ENCODE measurements at places on chromosomes 12 and 14.

DNA sequence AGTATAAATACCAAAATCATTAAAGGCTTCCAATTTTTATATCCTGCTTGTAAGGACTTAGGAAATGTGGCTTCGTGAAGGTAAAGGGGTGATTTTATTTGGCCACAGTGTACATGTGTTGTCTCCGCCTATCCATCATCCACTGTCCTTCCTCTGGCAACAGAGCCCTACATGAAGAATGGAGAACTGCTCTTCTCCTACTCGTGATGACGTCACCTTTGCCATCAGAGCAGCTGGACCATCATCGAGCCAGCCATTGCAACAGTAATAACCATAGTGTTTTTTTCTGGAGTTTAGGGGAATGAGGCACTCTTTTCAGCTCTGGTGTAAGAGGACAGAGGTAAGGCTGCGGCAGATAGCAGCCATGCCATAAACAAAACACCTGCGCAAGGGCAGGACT, 19.2 kb downstream of the ITPR2 start:
- no peak for DNase-seq

GRCh38 chr12:46692606-46693005, 133.2 kb downstream of the SLC38A4 start:
- DNase-seq = no peak

DNA sequence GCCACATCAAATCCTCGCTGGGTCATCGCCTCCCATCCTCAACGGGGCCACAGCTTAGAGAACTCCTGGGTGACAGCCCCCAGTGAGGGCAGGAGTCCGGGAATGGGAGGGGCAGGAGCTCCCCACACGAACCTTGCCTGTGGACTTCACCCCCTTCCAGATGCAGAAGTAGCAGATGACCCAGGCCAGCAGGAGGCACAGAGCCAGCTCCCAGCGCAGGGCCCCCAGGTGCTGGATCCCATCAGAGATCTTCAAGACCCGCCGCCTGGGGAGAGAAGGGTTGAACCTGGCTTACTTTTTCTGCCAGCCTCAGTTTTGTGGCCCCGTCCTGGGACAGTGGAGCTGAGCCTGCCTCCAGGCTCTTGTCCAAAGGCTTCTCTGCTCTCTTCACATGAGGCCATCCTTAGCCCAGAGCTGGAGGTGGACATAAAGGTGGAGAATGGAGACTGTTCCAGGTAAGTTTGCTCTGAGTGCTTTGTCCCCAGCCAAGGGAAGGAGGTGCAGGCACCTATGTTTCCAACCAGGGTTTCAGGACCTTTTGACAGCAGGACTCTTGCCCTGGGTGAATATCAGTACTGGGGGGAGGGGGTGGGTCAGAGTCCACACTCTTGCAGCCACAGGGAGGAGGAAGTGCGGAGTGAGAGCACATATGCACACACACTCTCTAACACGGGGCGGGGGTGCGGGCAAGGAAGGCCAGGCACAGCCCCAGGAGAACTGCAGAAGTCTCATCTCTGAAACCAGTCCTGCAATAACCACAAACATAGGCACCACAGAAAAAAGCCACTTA, 23.3 kb upstream of the SLC6A12 start:
- no peak for DNase-seq

DNA sequence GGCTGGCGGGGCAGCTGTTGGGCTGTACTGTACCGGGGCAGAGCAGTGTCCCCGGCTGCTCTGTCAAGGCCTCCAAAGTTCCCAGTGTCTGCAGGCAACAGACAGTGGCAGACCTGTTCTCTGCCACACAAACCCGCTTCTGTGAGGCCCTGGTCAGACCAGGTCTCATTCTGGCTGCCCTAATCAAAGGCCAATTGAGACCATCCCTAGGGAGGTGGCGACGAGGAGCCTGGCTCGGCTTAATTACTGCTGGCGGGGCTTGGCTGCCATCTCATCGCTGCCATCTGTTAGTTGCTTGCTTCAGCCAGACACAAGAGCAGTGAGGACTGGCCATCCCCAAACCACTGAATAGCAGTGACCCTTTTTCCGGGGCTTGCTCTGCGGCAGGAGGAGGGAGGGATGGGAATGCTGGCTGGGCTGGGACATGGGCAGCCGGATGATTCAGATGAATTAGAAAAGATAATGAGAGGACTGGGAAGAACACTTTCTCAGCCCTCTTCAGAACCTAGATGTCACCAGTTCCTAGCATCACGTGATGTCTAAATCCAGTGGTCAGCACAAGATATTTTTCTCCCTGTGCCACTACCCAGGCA, 24.5 kb downstream of the ERG28 start:
- no peak for DNase-seq

DNA sequence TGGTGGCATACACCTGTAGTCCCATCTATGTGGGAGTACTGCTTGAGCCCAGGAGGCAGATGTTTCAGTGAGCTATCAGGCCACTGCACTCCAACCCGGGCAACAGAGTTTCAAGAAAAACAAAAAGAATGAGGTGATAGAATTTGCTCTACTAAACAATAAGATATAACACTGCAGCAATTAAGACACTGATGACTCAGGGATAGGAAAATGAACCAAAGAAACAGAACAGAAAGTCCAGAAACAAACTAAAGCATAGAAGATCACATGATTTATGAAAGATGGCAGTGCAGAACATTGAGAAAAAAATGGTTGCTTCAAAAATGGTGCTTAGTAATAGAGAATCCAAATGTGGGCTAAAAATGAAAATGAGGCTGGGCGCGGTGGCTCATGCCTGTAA, 65.2 kb upstream of the AP4S1 start:
- no peak for DNase-seq

DNA sequence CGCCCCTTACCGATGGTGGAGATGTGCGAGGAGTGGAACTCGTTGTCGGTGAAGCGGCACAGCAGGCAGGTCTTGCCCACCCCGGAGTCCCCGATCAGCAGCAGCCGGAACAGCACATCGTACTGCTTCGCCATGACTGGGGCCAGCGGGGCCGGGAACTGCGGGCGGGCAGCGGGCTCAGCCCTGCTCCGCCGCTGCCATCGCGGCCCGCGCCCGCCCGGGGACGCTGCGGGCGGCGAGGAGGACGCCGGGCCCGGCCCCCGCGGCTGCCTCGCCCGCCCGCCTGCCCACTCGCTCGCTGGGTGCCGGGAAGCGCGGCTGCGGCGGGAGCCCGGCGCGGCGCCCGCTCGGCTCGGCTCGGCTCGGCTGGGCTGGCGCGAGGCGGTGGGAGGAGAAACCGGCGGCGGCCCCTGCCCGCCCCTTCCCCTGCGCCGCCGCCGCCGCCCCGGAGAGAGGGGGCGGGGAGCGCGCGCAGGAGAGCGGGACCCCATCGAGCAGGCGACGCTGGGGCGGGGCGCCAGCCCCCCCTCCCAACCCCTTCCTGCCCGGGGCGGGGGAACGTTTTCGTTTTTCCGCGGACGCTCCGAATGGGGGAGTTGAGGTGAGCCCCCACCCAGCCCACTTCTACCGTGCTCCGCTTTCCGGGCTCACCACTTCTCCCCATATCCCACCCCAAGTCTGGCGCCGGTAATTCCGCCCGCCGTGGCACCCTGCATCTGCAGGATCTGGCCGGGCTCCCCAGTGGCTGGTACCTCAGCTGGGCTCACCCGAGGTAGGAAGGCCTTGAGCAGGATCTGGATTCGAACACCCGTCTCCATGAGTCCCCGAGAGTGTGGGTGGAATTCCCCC, at the start of gene RAB15:
Gene RAB15, minus strand, starts transcription at position 394 of the 849 bp plus-strand sequence. Its CDS starts 260 bp downstream, at position 134.
- DNase-seq = peak; percentile 25

GRCh38 chr14:22558221-22558913, 30.7 kb downstream of the DAD1 start:
- DNase-seq = no peak

GRCh38 chr14:31930493-31931240, 146.4 kb upstream of the ARHGAP5 start:
- DNase-seq = no peak

GRCh38 chr12:96136161-96136560, 58.0 kb upstream of the ELK3 start:
- DNase-seq = no peak

GRCh38 chr14:62304257-62304656, 542.0 kb downstream of the SNAPC1 start:
- no peak for DNase-seq

GRCh38 chr14:22159957-22160356, 429.1 kb downstream of the DAD1 start:
- DNase-seq = no peak

DNA sequence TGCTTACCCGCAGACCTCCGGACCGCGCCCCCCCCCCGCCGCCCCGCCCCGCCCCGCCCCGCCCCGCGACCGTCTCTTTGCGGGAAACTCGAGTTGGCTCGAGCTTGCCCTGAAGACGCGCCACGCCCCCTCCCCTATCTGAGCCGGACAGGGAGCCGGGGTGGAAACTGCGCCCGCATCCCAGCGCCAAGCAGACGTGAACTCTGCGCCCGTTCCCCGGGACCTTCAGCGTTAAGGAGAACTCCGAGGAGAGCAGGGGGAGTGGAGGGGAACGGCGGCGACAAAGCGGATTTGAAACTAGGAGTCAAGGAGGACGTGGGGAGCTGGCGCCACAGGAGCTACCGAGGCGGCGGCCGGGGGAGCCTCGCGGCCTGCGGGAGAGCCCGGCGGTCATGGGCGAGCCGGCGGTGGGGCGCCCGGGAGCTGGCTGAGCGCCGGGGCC, at the start of gene KCNK13:
Gene KCNK13, plus strand, starts transcription at position 310 of the 442 bp plus-strand sequence. CDS start 212 bp downstream, outside the sequence.
- no peak for DNase-seq

DNA sequence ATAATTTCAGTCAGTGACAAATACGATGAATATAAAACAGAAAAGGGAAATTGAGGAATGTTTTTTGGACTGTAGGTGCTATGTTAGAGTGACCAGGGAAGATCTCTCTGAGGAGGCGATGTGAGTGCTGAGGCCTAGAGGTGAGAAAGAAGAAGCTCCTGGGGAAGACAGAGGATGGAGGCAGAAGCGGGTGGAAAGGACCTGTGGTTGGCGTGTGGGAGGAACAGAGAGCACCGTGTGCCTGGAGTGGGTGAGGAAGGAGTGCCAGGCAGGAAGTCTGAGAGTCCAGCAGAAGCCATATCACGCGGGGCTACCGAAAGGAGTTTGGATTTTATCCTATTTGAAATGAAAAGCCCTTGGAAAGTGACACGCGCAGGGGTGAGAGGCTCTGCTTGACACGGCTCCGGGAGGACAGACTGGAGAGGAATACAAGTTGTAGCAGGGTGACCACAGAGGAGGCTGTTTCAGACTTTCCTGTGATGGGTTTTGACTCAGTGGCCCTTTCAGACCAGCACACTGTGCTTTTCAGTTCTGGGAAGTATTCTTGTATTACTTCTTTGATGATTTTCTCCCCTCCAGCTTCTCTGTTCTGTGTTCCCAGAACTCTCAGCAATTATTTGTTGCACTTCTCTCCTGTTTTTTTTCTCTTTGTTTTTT, 96.9 kb downstream of the VRK1 start:
- DNase-seq = no peak

- DNase-seq = no peak
Observed at GRCh38 chr14:52002542-52002941, 13.2 kb downstream of the RTRAF start.

DNA sequence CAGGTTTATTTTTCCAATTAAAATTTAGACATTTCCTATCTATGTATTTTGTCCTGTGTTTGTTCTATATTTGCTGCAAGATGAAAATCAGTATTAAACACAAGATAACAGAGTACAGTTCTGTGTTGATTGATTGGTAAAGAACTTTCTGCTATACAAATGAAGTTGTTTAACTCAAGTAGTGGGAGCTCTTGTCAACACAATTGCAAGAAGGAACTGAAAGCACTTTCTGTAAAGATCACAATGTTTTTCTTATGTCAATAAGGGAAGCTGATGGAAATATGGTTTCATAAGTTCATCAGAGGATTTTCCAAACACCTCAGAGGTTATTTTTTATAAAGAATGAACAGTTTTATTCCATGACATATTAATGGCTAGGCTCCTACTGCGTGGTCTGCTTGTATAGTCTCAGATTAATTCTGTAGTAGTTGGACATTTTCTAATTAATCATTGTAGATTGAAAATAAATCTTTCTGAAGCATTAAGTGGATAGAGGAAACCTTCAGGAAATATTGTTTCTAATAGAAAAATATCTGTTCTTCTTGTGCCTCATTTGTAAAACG, 379.5 kb downstream of the LRFN5 start:
- no peak for DNase-seq
